ENCODE measurements at places on chromosomes 11 and 22.

GRCh38 chr11:34864424-34864823 is 51.8 kb downstream of the APIP start:
- DNase-seq: no peak

DNA sequence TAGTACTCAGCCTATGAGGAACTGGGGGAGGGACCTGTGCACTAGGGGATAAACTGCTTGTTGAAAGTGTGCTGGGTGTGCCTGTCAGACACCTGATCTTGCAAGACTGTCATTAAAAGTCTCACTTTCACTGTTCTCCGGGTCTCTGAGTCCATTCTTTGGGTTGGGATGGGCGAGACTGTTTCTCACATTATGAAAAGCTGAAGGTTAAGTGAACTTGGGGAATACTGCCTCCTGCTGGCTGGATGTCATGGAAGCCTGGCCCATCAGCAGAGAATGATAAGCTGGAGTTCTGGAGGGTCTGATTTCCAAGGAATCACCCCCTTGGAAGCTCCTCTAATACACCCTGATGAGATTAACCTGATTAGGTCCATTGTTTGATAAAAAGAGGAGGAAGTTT is 9.0 kb upstream of the VPREB1 start:
- peak; percentile 29 for DNase-seq

GRCh38 chr11:126352934-126353801 is 2.3 kb upstream of the ST3GAL4 start:
- DNase-seq: peak; percentile 39

GRCh38 chr11:37298173-37298572 is 700.1 kb upstream of the RAG2 start:
- DNase-seq: no peak

DNA sequence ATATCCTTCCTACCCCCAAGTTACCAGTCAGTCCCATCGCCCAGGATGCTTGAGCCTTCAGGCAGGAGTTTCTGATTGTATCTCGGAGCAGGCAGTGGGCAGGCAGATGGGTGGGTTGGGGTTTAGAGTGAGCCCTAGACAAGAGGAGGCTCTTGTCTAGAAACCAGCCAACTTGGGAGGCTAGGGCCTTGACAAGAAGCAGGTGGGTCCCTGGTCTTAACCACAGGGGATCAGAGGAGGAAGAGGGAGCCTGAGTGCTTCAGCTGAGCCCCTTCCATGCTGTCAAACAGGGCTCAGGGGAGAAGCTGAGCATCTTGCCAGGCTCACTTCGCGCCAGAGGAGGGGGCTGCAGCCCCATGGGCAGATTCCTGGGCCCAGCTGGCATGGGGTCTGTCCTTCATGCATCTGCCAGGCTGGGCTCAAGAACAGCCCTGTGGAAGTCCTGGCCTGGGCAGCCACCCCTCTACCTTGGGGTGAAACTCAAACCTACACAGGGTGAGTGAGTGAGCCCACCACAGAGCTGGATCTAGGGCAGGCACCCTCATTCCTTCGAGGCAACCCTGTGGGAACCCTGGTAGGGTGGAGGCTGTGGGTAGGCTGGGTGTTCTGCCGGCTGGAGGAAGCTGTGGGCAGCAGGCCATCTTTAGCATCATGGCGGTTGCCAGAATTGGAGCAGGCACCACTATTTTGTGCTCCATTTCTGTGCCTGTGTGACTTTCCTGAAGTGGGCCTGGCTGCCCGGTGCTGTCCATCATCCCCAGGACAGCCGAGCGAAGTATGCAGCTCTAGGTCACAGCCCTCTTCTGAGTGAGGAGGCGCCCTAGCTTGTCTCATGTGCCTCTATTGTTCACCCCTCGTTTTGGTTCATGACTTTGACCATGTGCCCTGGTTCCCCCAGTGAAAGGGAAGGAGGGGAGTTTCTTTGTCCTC is 108.1 kb downstream of the MORC2 start:
- no peak for DNase-seq

DNA sequence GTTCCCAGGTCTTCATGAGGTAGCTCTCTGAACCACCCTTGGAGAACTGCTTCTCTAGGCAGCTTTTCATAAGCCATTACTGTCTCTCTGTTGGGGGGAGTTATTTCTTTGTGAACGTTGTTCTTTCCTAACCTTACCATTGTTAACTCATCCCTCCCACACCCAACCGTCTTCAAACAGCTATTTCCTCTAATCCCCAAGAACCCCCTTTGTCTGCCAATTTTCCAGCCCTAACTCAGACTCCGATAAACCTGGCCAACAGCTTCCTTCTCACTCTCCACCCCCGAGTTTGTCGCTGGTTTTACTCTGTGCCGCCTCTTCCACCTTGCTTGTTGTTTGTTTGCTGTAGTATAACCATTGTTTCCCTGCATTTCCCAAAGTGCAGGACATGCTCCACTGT is 131.5 kb downstream of the CCDC34 start:
- no peak for DNase-seq

DNA sequence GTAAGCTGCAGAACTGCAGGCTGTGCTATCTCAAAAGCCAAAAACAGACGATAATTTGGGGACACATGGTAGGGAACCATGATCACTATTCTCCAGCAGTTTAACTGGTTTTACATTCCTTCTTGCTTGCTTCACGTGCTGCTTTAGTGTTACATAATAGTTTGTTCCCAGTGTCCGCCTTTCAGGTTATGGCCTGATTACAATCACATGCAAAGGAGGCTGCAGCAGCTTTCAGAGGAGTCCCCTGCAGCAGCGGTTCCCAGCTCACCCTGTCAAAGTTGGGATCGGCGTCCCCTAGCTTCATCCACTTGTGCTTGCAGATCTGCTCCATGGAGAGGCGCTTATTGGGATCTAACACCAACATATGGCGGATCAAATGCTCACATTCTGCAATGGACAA is 39.2 kb upstream of the APOA1 start:
- DNase-seq: no peak

- no peak for DNase-seq
Observed at GRCh38 chr11:96260532-96260931, 82.5 kb downstream of the MAML2 start.

DNA sequence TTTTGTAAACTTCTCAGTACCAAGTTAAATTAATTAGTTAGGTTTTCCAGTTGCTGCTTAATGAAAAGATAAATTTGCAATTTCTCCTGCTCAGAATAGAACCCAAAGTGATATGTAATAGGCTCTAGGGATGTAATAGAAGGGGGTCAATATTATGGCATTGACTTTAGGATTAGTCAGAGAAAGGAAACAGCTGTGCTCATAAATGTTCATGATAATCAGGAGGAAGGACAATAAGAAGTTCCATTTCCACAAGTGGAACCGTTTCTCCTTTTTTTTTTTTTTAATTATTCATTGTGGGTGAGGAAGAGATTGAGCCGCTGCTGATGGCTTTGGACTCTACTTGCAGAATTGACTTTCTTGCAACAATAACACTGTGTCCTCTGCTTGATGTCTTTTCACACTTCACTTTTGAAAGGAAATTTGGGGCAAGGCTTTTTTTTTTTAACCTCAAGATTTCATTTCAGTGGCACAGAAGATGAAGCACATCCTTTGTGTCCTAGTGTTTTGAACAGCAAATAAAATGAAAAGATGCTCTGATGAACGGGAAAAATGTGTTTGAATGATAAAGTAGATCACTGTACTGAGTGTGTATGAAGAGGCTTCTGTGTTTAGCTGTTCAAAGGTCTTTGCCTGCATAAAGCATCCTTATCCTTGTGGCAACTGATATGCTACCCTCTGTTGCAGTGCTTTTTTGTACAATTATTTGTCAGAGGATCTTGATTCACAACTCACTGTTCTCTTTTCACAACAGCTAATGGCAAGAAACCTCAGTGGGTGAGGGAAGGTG is 62.4 kb downstream of the GAS2 start:
- DNase-seq: no peak

Measured in HAP-1 (cell line).